ENCODE measurements at places on chromosomes 5 and 9.

DNA sequence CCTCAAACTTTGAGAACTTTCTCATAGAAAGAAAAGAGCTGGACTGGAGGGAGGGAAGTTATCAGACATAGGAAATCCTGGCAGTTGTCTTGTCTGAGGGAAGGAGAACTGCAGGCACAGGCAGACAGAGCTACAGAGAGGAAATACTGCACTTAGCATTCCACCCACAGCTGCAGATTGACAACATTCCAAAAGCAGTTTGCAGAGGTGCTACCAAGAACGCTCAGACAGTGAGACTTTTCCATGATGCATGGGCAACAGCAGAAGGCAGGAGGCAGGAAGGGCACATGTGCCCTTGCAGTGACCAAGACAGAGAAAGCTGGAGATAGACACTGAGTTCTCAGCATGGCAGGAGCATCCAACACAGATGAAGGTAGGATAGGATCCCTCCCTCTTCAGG is 327.5 kb upstream of the ZNF462 start:
- H3K27me3 ChIP-seq, result no peaks in the 10 kb centered on the region
- no peaks in the 10 kb centered on the region for H3K36me3 ChIP-seq
- no peak overlapping the region for H3K4me3 ChIP-seq
- H3K27ac ChIP-seq, result no peak overlapping the region
- no peaks in the 10 kb centered on the region for H3K4me1 ChIP-seq

GRCh38 chr5:181221792-181222629 is 1.1 kb upstream of the TRIM41 start:
- peaks cover 25% of the 10 kb centered on the region for H3K4me1 ChIP-seq
- H3K27me3 ChIP-seq, result no peaks in the 10 kb centered on the region
- peak overlapping the region; percentile 96 for H3K27ac ChIP-seq
- H3K4me3 ChIP-seq, result peak overlapping the region; percentile 83
- H3K36me3 ChIP-seq, result no peaks in the 10 kb centered on the region

DNA sequence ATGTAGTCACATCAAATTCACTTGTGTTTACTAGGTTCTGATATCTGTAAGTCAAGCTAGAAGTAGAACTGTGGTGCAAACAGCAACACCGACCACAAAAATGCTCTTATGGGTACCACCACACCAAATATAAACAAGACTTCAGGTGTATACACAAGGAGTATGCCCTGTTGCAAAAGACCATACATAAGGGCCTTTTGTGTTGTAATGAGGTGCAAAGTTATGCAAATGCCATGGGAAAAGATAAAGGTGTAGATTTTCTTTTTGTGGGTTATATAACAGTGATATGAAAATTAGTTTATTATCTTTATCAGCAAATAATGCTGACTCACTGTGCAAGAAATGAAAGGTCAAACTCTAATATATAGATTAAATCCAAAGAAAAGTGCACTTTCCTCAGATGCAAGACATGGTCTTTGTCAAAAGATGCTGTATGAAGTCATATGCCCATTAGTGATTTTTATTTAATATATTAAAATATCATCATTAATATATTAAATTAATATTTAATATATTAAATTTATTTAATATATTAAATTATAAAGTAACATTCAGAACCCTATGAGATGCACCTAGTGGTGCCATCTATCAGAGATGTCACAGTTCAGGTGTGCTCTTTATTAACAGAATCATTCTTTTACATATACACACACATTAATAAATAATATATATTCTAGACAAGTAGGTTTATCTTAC is 26.7 kb upstream of the ALDH1A1 start:
- no peak overlapping the region for H3K27ac ChIP-seq
- no peak for DNase-seq
- no peaks in the 10 kb centered on the region for H3K36me3 ChIP-seq
- no peaks in the 10 kb centered on the region for H3K4me1 ChIP-seq

DNA sequence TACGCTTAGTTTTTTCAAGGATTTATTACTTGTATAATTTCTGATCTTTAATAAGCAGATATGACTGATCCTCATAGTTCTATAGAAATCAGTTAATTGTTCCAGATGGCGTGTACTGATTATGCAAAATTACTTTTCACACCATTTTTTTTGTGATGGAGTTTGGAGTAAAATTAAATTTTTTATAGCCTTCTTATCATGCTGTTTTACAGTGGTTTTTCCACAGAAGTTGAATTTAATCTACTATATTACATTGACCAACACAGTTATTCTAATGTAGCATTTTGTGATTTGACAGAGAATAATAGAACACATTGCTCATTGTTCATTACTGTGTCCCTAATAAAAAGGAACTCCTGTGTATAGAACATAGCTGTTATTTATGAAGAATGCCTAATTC is 111.1 kb downstream of the MVB12B start:
- H3K4me1 ChIP-seq, result no peaks in the 10 kb centered on the region
- H3K4me3 ChIP-seq, result no peak overlapping the region
- no peak overlapping the region for H3K27ac ChIP-seq
- H3K36me3 ChIP-seq, result no peaks in the 10 kb centered on the region
- no peaks in the 10 kb centered on the region for H3K27me3 ChIP-seq

GRCh38 chr5:2199697-2200096 is 317.0 kb upstream of the IRX4 start:
- no peak overlapping the region for H3K27ac ChIP-seq
- H3K4me3 ChIP-seq, result no peak overlapping the region
- H3K36me3 ChIP-seq, result no peaks in the 10 kb centered on the region
- H3K4me1 ChIP-seq, result no peaks in the 10 kb centered on the region
- DNase-seq, result no peak

GRCh38 chr9:17986595-17986994 is 407.7 kb downstream of the SH3GL2 start:
- no peak overlapping the region for H3K27ac ChIP-seq
- H3K27me3 ChIP-seq, result no peaks in the 10 kb centered on the region
- no peak overlapping the region for H3K4me3 ChIP-seq
- no peaks in the 10 kb centered on the region for H3K36me3 ChIP-seq
- no peak for DNase-seq
- H3K4me1 ChIP-seq, result no peaks in the 10 kb centered on the region

DNA sequence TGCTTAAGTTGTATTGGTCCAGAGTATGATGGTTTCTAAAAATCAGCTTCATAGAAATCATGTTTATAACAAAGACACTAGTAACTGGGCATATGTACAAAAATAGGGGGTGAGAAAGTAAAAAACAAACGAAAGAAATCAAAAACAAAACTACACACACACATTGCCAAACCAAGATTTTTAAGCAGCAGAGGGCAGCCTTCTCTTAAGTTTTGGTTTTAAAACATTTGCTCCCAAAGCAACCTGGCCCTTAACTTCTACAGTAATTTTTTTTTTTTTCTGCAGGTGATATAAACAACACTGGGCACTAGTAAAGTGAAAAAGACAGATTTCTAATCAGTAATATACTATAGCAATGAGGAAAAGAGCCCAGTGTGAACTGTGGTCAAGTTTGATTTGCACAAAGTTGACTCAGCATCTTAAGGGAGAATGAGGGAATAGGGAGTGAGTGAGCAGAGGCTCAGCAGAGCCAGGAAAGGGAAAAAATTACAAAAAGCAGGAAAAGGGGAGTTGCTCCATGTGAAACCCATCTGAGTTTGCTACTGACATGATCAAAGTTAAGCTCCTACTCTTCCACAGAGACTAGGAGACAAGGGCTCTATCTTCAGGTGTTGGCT is 13.4 kb upstream of the GAPT start:
- H3K36me3 ChIP-seq, result no peaks in the 10 kb centered on the region
- no peak overlapping the region for H3K27ac ChIP-seq
- H3K27me3 ChIP-seq, result no peaks in the 10 kb centered on the region
- no peak overlapping the region for H3K4me3 ChIP-seq
- H3K4me1 ChIP-seq, result no peaks in the 10 kb centered on the region

- H3K27me3 ChIP-seq, result 0 out of 2 replicates have a peak, but pooled peaks cover 2% of the 10 kb centered on the region
- no peaks in the 10 kb centered on the region for H3K36me3 ChIP-seq
- no peak overlapping the region for H3K27ac ChIP-seq
- H3K4me1 ChIP-seq, result peaks cover 3% of the 10 kb centered on the region
- no peak overlapping the region for H3K4me3 ChIP-seq
- DNase-seq, result peak; percentile 38
These were observed 332.3 kb downstream of the CWC27 start for GRCh38 chr5:65100911-65101631.

GRCh38 chr9:110131499-110131898 is 76.5 kb downstream of the C9orf152 start:
- peaks cover 5% of the 10 kb centered on the region for H3K4me1 ChIP-seq
- no peak overlapping the region for H3K4me3 ChIP-seq
- no peak for DNase-seq
- no peak overlapping the region for H3K27ac ChIP-seq
- no peaks in the 10 kb centered on the region for H3K27me3 ChIP-seq
- H3K36me3 ChIP-seq, result no peaks in the 10 kb centered on the region

DNA sequence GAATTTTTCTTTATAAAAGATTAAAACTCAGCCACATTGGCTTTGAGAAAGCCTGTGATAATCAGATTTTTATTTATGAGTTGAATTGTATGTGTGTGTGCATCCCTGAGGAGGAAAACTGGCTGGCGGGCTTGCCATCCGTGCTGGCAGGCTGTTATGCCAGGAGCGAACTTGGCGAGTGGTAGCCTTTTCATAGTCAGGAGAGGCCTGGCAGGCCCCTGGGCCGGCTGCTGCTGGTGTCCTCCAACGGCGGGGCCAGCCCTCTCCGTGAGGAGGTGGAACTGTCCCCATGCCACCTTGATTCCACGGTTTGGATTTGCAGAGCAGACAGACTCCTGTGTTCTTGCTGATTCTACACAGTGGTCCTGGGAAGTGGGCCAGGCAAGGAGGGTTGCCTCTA is 43.3 kb downstream of the ZNF618 start:
- H3K4me1 ChIP-seq, result no peaks in the 10 kb centered on the region
- H3K27me3 ChIP-seq, result no peaks in the 10 kb centered on the region
- no peak overlapping the region for H3K27ac ChIP-seq
- H3K36me3 ChIP-seq, result no peaks in the 10 kb centered on the region
- DNase-seq, result no peak

- H3K4me3 ChIP-seq, result no peak overlapping the region
- H3K27ac ChIP-seq, result no peak overlapping the region
- no peaks in the 10 kb centered on the region for H3K36me3 ChIP-seq
- no peak for DNase-seq
- no peaks in the 10 kb centered on the region for H3K4me1 ChIP-seq
- H3K27me3 ChIP-seq, result no peaks in the 10 kb centered on the region
These were observed 901.9 kb upstream of the WWC1 start for GRCh38 chr5:167389537-167389936.

DNA sequence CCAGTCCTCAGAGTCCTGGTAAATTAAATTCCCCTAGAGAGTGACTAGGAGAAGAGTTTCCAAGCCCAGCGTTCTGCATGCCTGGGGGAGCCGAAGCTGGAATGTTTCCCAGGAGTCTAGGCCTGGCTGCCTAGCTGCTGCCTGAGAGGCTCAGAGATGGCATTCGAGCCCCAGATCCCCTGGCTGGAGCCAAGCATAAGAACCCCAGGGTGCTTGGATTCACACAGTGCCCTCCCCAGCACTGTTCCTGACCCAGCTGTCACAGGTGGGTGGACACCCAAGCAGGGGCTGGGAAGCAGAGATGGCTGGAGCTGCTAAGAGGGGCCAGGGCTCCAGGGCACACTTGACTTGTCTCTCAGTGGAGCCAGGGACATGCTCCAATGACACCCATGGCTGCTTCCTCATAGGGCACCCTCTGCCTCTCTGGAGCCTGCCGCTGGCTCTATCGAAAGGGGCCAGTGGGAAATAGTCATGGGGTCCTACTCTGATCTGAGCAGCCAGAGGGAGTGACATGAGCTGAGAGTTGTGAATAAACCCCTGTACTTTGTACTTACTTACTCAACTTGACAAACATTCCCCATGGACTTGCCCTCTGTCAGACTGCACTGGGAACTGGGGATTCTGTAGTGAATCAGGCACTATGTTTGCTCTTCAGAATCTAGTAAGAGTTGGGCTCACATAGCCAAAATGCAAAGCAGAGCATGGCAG is 62.6 kb upstream of the XPA start:
- no peaks in the 10 kb centered on the region for H3K4me1 ChIP-seq
- H3K36me3 ChIP-seq, result no peaks in the 10 kb centered on the region
- no peaks in the 10 kb centered on the region for H3K27me3 ChIP-seq
- no peak for DNase-seq

DNA sequence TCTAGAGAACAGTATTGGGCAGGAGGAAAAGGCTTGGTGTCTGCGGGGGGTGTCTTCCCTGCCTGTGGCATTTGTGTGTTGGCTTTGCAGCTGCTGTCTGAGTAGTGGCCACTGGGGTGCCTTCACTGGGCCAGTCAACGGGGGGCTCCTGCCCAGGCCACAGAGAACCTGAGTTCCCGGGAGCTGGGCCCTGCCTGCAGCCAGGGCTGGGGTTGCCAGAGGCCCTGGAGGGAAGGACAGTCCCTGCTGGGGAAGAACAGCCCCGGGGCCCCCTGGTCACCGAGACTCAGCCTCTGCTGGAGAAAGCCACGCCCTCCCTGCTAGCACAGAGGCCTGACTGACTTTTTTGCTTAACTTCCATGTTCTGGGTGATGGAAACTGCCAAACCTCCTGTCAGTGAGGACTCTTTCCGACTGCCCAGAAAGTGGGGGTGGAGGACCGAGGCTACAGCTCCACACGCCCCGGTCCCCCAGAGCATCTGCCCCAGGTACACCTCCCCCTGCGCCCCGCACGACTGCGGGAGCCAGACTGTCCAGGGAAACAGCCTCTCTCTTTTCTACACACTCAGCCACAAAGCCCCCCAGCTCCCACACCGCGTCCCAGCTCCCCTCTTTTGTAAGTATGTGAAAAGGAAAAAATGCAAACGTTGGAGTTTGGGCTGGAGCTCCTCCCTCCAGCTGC is 133.4 kb downstream of the DAB2IP start:
- no peak overlapping the region for H3K4me3 ChIP-seq
- no peak overlapping the region for H3K27ac ChIP-seq
- H3K36me3 ChIP-seq, result no peaks in the 10 kb centered on the region
- no peak for DNase-seq
- H3K27me3 ChIP-seq, result no peaks in the 10 kb centered on the region

DNA sequence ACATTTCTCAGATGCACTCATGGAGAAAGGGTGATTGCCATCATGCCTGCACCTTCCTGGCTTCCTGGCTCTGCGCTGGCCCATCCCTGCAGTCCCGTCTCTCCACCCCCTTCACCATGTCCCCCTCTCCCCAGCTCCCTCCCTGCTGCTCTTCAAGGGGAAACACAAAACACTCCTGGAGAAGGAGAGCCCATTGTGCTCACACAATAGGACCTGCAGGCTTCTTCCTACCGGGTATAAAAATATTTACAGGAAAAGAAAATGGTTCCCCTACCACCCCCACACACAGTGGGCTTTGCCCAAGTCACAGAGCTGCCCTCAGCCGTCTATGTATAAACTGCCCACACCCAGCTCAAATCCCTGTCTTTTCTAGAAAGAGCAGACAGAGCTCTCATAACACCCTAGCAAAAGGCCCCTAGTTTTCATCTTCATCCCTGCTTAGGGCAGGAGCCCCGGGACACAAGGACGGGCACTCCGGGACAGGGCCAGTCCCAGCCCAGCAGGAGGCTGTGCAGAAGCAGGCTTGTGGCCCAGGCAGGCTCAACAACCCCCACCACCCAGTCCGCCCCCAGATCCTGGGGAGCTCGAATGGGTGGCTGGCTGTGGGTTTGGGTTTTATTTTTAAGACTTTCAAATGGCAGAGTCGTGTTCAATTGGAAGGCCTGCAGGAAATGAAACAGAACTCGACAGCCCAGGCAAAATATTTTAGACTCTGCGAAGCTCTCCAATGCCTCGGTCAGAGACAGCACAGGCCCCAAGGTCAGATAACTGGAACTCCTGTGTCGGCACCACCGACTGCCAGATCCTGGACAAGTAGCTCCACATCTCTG is 77.3 kb downstream of the LRSAM1 start:
- peak overlapping the region; percentile 48 for H3K27ac ChIP-seq
- no peaks in the 10 kb centered on the region for H3K27me3 ChIP-seq
- no peaks in the 10 kb centered on the region for H3K36me3 ChIP-seq
- no peak overlapping the region for H3K4me3 ChIP-seq
- no peak for DNase-seq
